Stimulated activated CD4-positive, alpha-beta T cell treated with anti-CD3 and anti-CD28 coated beads, TNF-alpha, amount 100 ng/mL, for 24 hours (primary cell): ENCODE measurements at places on chromosomes 4 and X.
A peak's percentile ranks its signal among the peaks of the same experiment; 100 is the strongest.

GRCh38 chr4:21304540-21304887 is 604.3 kb downstream of the PACRGL start:
- DNase-seq: no peak

DNA sequence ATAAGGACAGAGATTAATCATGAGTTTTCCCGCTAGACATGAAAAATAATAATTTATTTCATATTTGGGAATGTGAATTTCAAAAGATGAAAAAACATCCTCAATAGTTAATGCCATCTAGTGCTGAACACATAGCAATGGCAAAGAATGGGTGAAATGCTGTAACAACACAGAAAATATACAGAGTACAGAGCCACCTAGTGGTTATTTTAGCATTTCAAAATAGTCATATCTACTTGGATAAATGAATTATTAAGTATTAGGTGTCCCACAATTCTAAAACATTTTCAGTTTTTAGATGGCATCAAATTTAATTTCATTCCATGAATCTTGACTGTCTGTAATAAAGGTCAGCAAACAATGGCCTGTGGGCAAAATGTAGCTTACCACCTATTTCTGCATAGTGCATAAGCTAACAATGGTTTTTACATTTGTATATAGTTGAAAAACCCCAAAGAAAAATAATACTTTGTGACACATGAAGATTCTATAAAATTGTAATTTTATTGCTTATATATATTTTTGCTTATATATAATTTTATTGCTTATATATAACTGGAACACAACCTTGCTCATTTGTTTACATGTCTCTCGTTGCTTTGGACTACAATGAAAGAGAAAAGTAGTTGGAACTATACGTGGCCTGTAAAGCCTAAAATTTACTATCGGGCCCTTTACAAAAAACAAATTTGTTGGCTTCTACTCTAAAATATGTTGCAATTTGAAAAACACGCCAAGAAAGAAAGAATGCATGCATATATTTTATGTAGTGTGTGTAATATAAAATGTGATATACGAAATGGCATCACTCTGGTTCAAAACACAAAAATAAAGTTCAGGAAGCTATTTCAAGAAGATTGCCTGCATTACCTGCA is 99.1 kb upstream of the FAM47C start:
- DNase-seq: no peak

- no peak for DNase-seq
Measured at GRCh38 chr4:139524062-139524631, 31.9 kb downstream of the SETD7 start.

- DNase-seq: peak; percentile 32
Measured at GRCh38 chrX:154443992-154444754, at the start of gene FAM50A. Gene FAM50A, plus strand, starts transcription at chrX:154444141. Its CDS starts 95 bp downstream, at chrX:154444236.

- no peak for DNase-seq
Measured at GRCh38 chr4:66252291-66252690, 582.0 kb upstream of the EPHA5 start.

- no peak for DNase-seq
Measured at GRCh38 chr4:172514011-172514410, 654.6 kb upstream of the GALNT7 start.

DNA sequence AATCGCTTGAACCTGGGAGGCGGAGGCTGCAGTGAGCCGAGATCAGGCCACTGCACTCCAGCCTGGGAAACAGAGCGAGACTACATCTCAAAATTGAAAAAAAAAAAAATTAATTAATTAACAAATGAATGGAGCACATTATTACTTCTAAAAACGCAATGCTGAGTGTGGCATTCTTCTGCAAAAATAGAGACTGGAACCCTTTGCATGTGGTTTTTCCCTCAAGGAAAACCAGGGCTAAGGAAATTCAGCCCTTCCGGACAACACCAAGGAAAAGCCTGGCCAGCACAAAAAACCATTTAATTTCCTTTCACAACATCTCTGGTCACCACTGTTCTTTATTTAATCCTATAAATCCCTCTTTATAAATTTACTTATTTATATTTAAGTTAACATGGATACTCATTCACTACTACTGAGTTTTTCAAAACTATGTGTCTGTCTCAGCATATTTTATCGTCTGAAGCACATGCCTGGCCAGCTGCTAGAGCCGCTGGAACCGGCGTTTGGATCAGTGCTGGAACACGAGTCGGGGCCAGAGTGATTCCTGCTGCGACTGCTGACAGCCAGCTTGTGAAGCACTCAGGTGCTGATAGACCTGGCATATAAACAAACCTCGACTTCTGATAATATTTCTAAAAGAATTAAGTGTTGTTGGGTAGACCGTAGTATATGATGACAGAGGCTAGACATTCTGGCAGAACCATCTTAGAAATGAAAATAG is 84.5 kb upstream of the WWC2 start:
- no peak for DNase-seq

DNA sequence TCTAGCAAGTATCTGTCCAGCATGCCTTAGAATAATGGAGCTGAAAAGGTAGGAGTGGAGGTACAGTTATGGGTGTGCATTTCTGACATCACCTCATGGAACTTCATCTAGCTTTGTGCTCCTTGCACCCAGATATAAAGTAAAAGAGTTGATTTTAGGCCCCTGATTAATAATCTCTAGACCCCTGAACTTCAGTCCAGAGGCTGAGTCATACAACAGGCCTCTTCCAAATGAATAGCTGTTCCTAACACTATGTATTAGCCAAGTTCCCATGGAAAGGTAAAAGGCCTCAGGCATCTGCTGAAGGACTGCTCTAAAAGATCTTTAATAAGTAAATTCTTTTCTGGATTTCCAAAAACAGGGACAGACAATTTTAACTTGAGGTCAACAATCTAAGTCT is 16.2 kb downstream of the TBC1D9 start:
- no peak for DNase-seq

GRCh38 chrX:124726292-124726691 is 379.9 kb downstream of the SH2D1A start:
- no peak for DNase-seq

- DNase-seq: no peak
Measured at GRCh38 chr4:186943411-186943810, 219.8 kb upstream of the FAT1 start.

DNA sequence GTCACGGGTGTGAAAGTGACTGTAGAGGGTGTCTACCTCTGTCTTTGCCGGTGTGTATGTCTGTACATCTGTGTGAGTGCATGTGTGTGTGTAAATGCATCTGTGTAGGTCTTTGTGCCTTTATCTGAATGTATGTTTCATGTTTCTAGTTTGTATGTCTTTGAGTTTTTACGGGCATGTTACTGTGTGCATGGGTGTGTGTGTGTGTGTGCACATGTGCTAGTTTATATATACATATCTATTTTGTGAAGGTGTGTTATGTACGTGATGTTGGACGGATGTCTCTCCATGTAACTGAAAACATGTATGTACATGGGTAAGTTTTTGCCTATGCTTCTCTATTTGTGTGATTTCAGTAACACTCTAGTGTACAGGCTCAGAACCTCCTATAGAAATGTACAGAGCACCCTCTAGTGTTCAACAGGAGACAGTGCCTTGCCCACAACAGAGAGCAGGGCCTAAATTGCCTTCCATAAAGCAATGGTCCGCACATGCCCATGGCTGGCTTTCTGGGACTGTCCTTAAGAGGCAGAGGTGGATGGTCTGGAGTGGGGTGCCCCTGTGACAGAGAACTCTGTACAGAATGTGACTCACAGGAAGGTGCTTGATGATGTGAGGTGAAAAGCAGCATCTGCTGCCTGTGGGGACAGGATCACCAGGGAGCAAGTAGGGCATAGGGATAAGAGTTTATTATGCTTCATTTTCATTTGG is 343.5 kb downstream of the RAPGEF2 start:
- DNase-seq: peak; percentile 7

DNA sequence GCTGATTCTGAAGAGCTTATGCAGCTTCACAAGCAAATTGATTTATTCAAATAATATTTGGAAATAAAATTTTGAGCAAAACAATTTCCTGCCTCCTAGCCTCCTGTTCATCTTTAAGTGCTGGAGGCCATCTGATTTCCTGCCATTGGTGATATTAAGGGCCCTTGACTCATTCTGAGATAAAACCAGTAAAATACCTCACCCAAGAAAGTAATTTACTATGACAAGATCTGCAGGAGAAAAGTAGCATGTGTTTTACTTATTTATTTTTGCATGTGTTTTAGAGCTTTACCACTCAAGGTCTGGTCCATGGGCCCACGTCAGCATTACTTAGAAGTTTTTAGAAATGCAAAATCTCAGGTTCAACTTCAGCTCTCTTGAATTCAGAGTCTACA is 67.7 kb downstream of the DCLK2 start:
- DNase-seq: no peak

DNA sequence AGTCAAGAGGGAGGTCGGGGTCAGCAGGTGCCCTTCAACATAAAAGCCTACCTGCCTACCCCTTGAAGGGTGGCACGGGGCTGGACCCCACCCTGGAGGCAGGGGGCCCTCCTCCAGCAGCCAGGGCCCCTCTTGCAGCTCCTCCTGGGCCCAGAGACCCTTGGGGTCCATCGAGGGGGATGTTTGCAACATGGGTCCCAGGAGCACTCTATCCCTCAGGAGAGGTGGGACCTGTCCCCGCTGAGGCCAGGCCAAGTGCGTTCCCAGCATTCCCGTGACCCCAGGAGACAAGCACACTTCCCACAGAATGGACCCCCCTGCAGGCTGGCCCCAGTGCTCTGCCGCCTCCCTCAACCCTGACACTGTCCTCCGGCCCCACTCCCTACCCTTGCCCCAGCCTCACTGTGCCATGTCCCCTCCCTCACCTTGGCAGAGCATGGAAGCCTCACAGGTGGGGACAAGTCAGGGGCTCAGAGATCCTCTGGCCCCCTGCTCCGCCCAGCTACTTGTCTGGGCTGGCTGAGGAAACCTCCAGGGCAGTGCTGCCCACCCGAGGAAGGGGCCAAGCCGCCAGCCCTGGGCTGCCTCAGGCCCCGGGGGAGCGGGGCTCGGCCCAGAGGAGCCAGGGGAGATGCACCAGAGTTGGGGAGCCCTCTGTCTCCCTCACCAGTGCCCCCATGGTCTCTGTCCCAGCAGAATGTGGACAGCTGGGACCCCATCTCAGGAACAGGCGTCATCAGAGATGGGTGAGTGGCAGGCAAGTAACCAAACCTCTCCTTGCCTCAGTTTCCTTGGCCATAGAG is 2.2 kb downstream of the MXD4 start:
- DNase-seq: no peak

DNA sequence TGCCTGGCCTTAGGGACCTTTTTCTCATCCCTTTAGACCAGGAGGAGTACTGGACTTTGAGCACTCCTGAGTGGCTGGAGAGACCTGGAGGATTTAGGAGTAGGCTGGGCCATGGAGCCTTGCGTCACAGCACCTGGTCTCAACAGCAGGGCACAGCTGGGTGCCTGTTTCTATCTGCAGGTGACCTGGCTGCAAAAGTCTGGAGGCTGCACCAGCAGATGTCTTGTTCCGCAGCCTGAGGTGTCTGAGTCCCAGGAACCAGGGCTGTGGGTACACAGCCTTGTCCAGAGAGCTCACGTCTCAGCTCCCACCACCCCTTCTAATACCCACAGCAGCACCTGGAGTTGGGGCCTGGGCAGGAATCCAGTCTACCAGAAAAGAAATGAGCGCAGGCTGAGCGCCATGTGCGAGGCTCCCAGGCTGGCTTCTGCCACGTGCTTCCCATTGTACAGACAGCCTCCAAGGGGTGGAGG is 5.0 kb upstream of the NSD2 start:
- DNase-seq: no peak

GRCh38 chr4:21901831-21902230 is 46.7 kb downstream of the KCNIP4 start:
- DNase-seq: no peak

DNA sequence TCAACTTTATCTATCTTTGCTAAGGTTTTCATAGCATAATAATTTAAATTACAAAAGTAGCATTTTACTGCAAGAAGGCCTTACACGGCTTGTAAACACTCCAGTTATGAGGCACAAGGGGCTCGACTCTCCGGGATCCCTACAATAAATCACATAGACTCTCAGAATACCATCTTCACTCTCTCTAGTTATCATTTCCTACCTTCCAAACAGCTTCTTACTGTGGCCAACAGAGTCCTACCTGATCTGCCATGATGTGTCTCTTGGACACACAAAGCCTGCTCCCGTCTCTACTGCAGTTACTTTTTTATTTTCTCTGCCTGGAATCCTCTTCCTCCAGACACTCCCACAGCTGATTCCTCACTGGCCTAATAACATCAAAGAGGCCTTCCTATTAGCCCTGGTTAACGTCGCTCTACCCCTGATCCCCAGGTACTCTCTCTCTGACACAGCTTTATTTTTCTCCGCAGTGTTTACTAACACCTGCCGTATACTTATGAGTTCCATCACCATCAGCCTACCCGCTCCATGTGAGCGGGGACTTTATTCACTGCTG is 559.6 kb upstream of the DIPK2B start:
- no peak for DNase-seq

GRCh38 chr4:107351196-107351595 is 315.1 kb upstream of the DKK2 start:
- DNase-seq: no peak

- no peak for DNase-seq
Measured at GRCh38 chrX:49988143-49988542, 65.7 kb downstream of the CLCN5 start.

GRCh38 chr4:52376132-52376704 is 282.9 kb downstream of the USP46 start:
- no peak for DNase-seq
